ENCODE measurements at places on chromosomes 1 and 21. TPM values are rescaled to one million over a fixed set of nuclear protein-coding genes. Genes with fewer than 3 reads are reported as not detected.

The C8A gene
- total RNA-seq, result 0.64 TPM

The DMBX1 gene
- total RNA-seq, result 0.10 TPM

GRCh38 chr1:104435255-104435654 is 685.6 kb downstream of the AMY1C start:
- no peak overlapping the region for H3K4me3 ChIP-seq
- no peak for DNase-seq
- no peaks in the 10 kb centered on the region for H3K36me3 ChIP-seq
- H3K27me3 ChIP-seq, result no peaks in the 10 kb centered on the region
- no peaks in the 10 kb centered on the region for H3K4me1 ChIP-seq

DNA sequence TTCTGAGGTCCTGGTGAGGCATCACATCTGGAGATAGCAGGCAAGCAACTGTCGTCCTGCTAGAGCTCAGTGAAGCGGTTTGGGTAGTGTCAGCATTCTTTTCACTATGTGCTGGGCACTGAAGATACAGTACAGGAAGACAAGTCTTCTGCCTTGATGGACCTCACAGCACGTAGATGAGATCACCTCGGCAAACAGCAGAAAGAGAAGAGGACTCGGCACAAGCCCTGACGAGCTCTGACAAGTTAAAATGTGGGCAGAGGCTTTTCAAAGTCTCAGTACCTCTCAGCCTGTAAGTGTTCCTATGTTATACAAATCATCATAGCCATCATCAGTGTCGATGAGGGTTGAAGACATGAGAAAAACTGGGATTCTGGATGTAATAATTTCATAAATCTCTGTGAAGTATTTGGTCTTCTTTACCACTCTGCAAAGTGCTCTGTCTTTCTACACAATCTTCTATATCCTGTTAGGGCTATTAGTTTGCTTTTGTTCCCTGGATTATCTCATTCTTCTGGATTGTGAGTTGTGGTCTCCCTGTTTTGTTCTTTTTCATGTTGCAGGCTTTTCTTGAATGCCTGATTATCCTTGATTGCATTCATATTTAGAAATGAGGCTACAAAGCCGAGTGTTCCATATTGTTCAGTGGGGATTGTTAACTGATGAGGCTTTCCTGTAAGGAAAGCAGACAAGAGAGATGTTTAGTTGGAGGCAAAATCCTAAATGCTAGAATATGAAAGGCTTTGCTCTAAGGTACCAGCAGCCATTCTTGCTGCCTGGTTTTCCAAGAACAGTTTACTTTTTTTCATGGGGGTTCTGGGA is 24.2 kb downstream of the MAEL start:
- no peaks in the 10 kb centered on the region for H3K36me3 ChIP-seq
- DNase-seq, result no peak
- no peak overlapping the region for H3K4me3 ChIP-seq
- H3K4me1 ChIP-seq, result no peaks in the 10 kb centered on the region
- peaks cover 29% of the 10 kb centered on the region for H3K27me3 ChIP-seq

Measured in type B pancreatic cell (in vitro differentiated cells).